ENCODE measurements at places on chromosomes 2 and 18. TPM values are rescaled to one million over a fixed set of nuclear protein-coding genes. Genes with fewer than 3 reads are reported as not detected.

FKBP7 gene
- total RNA-seq, result 3.8 TPM

GPR45 gene
- total RNA-seq, result not detected

GKN2 gene
- total RNA-seq, result not detected

MC2R gene
- total RNA-seq, result not detected

RAB6C gene
- not detected for total RNA-seq

DNA sequence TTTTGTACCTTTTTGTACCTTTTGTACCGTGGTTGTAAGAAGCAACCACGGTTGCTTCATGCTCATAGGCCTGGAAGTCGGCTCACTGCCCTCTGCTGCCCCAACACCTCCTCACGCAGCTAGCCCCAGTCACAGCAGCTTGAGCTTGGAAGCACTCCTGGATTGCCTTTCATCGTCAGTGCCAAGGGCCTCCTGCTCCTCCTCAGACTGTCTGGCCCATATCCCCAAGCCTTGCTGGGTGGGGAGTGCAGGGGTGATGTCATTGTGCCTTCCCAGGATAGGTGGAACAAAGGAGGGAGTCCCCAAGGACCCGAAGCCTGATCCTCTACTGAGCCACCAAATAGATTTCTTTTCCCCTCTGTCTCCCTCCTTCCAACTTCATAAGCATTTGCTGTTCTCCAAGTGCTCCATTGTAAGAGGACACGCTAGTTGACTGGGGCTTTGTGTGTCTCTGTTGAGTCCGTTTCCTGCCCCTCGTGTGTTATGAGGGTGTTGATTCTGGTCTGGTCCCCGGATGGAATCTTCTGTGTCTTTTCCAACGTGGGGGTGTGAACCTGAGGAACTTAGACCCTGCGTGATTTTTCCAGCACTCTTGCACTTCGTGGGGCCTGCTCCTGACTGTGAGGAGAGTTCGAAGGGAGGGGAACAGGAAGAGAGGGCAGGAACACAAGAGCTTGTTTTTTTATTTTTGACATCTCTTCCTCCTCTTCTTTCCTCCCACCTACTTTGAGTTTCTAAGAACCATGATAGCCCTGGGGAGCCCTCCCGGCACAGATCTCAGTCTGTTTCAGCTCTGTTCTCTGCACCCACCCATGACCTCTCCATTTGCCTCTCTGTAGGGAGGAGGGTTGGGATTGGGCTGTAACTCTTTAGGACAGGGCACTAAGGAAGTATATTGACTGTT, 127.2 kb upstream of the EML6 start:
- H3K27me3 ChIP-seq, result no peaks in the 10 kb centered on the region
- H3K4me1 ChIP-seq, result no peaks in the 10 kb centered on the region
- peaks cover 31% of the 10 kb centered on the region for H3K36me3 ChIP-seq
- H3K27ac ChIP-seq, result no peak overlapping the region
- no peak overlapping the region for H3K4me3 ChIP-seq

DNA sequence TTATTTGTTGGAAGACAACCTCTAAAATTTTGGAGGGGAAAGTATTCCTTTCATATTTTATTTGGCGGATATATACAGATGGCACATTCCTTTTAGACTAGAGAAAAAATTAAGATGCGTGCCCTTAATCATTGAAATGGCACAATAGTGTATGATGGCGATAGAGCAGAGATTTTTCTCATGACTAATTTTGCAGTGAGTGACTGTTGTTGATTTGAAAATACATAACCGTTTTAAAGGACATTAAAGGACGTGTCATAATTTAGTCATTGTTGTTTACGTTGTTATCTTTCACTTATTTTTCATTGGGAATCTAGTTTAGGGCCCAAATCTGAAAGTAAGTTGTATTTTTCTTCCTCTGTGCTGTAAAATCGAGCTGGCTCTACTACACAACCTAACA, 61.7 kb downstream of the CERS6 start:
- H3K4me3 ChIP-seq, result no peak overlapping the region
- H3K27me3 ChIP-seq, result no peaks in the 10 kb centered on the region
- H3K36me3 ChIP-seq, result no peaks in the 10 kb centered on the region
- no peaks in the 10 kb centered on the region for H3K4me1 ChIP-seq
- no peak overlapping the region for H3K27ac ChIP-seq

- DNase-seq, result no peak
- no peaks in the 10 kb centered on the region for H3K36me3 ChIP-seq
- H3K27ac ChIP-seq, result no peak overlapping the region
- no peaks in the 10 kb centered on the region for H3K4me1 ChIP-seq
Observed at GRCh38 chr18:56393870-56394269, 244.5 kb downstream of the TXNL1 start.

- peaks cover 8% of the 10 kb centered on the region for H3K4me1 ChIP-seq
- H3K27ac ChIP-seq, result peak overlapping the region; percentile 29
- DNase-seq, result no peak
Observed at GRCh38 chr2:156483741-156484173, 47.6 kb downstream of the GPD2 start.

DNA sequence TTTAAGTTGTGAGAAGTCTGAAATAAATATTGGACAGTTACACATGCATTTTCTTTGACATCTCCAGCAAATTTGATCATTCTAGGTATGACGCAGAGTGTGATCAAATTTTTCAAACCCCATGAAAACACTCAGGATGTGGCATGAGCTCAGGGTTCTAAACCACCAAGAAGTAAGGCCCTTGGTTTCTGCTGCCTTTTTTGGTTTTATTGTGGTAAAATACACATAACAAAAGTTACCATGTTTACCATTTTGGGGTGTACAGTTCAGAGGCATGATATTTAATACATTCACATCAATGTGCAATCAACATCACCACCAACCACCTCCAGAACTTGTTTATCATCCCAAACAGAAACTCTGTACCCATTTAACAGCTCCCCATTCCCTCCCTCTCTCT, 64.3 kb upstream of the TTN start:
- H3K27ac ChIP-seq, result peak overlapping the region; percentile 45
- no peaks in the 10 kb centered on the region for H3K27me3 ChIP-seq
- peaks cover 37% of the 10 kb centered on the region for H3K4me1 ChIP-seq
- H3K4me3 ChIP-seq, result no peak overlapping the region
- no peak for DNase-seq

Data from PC-9 (cell line).